ENCODE measurements at places on chromosomes 7 and 10.
A peak's percentile ranks its signal among the peaks of the same experiment; 100 is the strongest.

DNA sequence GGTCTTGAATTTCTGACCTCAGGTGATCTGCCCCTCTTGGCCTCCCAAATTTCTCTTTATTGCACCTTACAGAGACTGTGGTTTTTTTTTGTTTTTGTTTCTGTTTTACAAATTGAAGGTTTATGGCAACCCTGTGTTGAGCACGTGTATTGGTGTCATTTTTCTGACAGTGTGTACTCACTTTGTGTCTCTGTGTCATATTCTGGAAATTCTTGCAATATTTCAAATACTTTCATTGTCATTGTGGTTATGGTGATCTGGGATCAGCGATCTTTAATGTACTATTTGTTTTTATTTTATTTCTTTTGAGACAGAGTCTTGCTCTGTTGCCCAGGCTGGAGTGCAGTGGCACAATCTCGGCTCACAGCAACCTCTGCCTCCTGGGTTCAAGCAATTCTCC is 89.8 kb downstream of the PRTFDC1 start:
- DNase-seq, result no peak

- no peak for DNase-seq
Measured at GRCh38 chr7:88331322-88331721, 24.6 kb upstream of the STEAP4 start.

- DNase-seq, result no peak
Measured at GRCh38 chr7:2619116-2619515, 12.7 kb upstream of the TTYH3 start.

DNA sequence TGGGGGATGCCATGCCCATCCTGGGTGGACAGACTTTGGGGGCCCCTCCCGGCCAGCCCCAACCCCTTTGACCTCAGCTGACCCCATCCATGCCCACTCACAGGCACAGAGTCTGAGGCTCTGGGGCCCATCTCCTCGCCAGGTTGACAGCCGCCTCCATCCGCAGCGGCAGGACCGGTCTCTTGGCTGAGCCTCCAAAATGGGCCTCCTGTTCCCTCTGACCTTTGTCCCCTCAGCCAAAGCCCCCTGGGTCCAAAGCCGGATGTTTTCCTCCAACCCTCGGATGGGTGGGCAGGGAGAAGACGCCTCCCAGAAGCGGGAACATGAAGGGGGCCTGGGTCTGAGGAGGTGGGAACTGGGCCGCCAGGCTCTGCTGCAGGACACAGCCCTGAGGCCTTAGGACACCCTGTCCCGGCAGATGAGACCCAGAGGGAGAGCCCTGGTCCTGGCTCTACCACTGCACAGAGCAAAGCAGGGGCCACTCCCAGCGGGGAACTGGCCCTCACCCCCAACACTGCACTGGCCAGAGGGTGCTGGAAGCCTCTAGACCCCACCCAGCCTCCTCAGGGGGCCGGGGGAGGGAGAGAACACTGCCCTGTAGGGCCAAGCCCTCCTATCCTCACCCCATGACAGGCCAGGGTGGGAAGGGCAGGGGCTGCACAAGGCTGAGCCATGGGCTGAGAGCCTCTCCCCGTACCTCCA is 12.6 kb downstream of the PDGFA start:
- DNase-seq, result no peak

DNA sequence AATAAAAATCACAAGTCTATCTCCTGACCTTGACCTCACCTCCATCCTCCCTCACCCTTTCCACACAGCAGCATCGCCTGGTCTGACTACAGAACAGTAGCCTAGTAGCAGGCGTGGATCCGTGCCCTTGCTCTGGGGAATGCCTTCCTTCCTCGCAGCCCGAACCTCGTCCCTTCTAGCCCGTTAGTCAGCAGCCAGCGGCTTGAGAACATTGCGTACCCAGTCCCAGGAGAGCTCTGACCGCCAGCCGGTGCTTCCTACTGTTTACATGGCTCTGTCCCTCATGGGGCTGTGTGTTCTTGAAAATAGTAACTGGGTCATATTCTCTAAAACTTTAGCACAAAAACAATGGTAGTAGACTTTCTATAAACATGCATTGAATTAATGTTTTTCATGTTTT is 682.7 kb upstream of the IGFBP3 start:
- DNase-seq, result no peak

DNA sequence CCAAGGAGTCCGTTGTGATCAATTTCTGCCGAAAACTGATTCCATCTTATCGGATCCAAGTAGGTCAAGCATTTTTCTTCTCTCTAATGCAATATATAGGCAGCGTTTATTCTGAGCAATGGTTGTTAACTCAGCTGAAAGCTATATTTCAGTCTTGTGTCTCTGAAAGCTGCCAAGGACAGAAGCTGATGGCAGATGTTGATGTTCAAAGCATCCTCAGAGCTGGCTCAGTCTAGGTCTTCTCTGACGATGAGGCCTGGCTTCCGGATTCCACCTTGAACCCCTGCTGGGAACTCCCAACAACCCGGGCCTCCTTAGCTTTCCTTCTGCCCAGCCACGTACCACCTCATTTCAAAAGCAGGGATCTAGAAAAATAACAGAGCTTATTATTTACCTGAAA is 863.6 kb downstream of the NRG3 start:
- DNase-seq, result no peak

DNA sequence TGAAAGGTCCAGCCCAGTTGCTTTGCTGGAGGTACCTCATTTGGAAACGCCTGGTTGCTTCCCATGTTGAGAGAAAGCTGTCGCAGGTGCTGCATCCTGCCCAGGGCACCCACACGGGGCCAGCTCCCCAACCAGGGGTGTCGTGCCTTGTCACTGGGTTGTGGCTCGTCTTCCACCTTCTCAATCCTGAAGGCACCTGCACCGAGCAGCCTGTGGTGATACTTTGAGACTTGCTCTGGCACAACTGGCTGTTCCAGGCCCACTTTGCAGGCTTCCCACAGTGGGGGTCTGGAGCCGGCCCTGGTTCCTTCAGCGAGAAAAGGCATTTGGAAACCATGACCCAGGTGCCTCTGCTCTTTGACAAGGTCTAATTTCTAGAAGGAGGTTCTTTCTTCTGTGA is 197.3 kb upstream of the PPP2R2D start:
- no peak for DNase-seq

GRCh38 chr7:82275342-82275741 is 168.2 kb downstream of the CACNA2D1 start:
- no peak for DNase-seq

- no peak for DNase-seq
Measured at GRCh38 chr10:114593240-114593792, 64.8 kb downstream of the ABLIM1 start.

DNA sequence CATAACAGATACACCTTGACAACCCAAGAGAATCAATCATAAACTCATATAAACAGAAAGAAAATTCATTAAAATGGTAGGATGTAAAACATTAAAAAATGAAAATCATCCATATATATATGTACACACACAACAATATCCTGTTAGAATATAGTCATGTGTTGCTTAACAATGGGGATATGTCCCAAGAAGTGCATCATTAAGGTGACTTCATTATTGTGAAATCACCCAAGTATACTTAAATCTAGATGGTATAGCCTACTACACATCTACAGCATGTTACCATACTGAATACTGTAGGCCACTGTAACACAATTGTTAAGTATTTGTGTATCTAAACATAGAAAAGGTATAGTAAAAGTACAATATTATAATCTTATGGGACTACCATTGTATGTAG is 115.8 kb upstream of the TMEM168 start:
- no peak for DNase-seq

- DNase-seq, result no peak
Measured at GRCh38 chr7:139702811-139703486, 74.8 kb downstream of the HIPK2 start.

DNA sequence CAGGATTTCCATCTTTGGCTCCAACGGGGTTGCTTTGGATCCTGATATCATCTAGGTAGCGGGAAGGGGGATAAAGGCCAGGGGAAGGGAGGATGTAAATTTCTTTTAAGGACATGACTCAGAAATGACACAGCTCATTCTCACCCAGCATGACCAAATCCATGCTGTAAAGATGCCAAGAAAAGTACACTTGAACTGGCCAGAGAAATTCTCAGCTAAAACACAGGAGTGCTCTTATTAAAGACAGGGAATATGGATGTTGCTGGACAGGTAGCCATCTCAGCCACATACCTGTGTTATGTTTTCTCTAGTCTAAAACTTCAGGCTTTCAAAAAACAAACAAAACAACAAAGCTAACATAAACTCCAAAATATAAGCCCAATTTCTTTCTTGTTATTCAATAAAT is 68.3 kb downstream of the NAMPT start:
- DNase-seq, result peak; percentile 96

DNA sequence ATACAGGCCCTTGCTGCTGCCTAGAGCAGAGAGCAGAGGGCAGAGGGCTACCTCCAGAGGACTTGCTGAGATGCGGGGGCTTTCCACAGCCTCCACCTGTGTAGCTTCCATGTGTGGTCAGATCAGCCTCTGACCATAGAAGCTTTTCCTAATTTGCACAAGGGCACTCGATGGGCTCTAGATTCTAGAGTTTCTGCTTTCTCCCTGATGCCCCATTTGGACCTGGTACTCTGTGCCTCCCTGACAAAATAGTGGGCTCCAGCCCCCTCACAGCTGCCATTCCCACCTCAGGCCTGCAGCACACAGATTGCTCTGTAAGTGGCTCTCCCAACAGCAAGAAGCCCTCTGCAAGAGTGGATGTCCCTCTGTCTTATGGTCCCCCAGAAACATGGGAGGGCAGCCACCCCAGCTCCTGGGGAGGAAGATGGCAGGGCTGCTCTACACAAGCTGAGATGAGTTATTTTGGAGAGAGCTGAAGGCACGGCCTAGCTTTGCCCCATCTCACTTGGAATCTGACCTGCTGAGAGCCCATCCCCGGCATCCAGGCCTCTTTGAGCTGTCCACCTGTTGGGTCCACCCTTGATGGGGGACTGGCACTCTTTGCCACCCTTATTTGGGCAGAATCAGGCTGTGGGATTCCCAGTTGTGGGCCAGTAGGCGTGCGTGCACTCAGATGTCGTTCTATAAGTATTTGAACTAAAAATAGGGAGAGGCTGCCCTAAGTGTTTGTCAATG is 16.7 kb downstream of the TMEM273 start:
- DNase-seq, result no peak

DNA sequence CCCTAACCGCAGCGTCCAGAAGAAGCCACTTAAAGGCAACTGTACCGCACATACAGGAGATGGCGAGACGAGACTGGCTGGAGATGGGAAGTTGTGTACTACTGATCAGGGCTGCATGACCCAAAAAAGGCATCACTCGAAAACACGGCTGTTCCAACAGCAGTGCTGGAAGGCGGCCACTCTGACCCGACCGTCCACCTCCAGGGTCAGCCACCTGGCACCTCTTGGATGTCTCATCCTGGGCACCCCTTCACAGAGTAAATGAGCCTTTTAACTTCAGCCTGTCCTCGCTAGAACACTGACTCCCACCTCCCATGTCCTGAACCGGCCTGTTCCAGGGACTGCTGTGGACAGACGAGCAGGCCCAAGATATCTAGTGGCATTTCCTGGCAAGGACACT is 180.7 kb downstream of the DIP2C start:
- no peak for DNase-seq

- no peak for DNase-seq
Measured at GRCh38 chr7:767941-768731, 41.1 kb upstream of the PRKAR1B start.

- no peak for DNase-seq
Measured at GRCh38 chr7:1426474-1426873, 32.8 kb downstream of the MICALL2 start.

DNA sequence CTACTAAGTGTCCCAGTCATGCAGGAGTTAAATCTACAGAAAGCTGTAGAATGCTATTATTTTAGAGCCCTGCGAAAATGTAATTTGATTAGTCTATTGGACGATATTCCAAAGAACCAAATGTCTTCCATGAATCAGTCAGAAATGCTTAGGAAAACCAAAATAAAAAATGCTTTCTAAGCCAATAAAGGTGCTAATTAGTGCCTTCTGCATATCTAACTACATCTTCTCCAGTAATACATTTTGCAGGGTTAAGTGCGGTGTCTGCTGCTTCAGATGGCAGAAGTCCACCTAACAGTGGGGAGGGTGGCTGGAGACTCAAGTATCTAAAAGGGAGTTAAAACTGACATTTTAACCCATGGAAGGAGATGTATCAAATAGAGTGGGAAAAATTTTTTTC is 50.1 kb downstream of the ITPRID1 start:
- no peak for DNase-seq

DNA sequence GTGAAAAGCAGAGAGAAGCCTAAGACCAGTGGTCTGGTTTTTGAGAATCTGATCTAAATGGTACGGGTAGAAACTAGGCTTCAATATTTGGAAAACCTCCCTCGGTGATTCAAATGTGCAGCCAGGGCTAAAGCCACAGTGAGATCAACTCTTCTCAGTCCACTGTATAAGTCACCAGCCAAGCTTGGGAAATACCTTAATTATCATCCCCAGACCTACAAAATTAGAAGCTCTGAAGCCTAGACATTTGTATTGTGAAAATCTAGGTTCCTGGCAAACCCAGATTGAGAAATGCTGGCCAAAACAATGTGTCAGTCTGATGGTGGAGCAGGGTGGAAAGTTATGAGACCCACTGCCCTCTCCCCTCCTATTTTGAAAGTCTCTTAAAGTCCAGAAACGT is 131.7 kb downstream of the DGKI start:
- DNase-seq, result no peak

DNA sequence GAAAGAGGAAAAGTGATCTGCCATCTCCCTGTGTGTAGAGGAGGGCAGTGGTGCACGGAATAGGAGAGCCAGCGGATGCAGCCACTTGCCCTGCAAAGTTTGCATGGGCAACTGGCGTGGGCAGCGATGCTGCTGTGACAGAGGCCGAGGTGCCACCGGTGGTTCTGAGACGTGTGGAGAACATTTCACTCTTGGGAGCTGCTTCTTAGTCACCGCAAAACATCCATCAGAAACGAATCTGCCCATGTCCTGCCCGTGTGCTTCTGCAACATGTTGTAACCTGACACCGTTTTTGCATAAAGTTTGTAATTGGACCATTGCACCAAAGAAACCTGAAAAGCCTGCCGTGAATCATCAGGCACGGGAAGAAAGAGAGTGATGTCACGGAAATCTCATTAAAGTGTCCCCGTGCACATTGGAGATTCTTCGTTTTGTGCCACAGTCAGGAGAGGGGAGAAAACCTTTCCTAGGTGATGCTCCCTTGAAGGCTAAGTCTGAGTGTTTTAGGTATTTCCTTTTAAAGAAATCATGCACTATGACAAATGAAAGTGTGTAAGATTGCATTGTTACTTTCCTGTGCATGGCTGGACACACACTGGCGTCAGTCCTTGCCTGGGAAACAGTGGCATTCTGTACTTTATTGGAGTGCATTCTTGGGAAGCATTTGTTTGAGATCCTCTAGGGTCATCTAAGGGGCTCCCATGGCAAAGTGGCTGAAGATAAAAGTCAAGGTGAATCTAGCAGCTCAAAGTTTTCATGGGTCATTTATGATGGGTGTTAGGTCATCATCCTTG is 302.6 kb downstream of the KLF6 start:
- DNase-seq, result peak; percentile 79

DNA sequence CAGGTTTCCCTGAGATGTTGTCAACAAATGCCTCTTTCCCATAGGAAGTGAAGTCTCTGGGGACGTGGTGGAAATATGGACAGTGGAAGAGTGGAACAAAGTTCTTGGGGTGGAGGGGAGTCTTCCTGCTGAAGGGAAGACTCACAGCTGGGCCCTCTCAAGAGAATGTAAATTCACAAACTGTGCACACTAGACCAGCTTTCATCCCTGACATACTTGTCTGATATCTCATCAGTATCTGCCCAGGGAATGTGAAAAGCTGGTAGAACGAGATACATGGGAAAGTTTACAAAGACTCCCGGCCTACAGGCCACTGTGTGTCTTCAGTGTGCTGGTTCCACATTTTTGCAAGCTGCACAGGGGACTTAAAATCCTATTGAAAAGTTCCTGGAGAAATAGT is 16.7 kb upstream of the CCDC3 start:
- no peak for DNase-seq
